ENCODE measurements at places on chromosomes 7 and 10.

DNA sequence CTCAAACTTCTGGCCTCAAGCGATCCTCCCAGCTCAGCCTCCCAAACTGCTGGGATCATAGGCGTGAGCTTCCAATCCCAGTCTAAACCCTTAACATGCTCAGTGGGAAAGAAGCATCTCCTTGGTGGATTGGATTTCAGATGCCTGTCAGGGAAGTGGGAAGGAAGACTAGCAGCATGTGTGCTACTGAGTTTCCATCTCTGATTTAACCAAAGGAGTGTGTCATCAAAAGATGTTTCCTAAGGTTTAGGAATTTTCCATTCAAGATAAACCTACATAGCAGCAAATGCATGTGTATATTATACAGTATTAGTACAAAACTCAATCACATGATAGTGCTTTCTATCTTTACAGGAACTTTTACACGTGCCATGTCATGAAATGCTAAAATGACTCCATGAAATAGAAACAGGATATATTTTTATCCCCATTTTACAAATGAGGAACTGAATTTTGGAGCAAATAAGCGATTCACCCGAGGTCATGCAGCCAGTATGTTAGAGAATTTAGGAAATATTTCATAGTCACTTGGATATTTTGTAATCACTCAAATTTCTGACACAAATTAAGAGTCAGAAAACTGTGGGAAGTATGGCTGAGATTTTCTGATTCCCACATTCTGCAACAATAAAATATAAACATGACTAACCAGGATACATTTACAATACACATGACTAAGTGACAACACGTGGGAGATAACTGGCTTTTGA, 11.4 kb upstream of the TMEM26 start:
- DNase-seq, result no peak

DNA sequence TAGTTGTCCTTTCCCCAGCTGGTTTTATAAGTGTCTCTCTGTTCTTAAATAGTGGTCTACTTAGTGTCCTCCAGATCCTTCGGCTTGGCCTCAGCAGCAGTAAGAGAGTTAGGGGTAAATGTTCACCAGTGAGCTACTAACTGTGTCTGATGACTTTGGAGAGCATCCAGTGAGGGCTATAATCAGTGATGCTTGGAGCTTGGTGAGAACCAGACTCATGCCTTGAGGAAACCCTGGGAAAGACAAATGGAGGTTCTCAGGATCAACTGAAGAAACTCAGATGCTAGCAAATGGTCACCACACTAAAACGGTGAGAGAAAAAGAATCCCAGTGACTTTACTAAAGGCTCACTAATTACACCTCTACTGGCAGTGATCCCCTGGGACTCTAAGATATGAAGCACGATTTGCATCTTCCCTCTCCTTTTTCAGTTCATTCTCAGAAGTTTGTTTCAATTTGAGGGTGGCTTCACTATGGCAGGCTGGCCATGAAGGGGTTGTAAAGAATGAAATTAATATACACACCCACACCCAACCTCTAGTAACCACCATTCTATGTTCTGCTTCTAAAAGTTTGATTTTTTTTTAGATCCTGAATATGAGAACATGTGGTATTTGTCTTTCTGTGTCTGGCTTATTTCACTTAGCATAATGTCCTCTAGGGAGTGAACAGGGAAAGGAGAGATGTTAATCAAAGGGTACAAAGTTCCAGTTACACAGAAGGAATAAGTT, 177.9 kb downstream of the PDE1C start:
- peak; percentile 35 for DNase-seq

GRCh38 chr10:110836706-110837105, 35.0 kb upstream of the PDCD4 start:
- DNase-seq, result no peak

GRCh38 chr10:128943111-128943510, 523.9 kb upstream of the MGMT start:
- DNase-seq, result no peak

- no peak for DNase-seq
These were observed 591.6 kb downstream of the REEP3 start for GRCh38 chr10:64112701-64113355.

DNA sequence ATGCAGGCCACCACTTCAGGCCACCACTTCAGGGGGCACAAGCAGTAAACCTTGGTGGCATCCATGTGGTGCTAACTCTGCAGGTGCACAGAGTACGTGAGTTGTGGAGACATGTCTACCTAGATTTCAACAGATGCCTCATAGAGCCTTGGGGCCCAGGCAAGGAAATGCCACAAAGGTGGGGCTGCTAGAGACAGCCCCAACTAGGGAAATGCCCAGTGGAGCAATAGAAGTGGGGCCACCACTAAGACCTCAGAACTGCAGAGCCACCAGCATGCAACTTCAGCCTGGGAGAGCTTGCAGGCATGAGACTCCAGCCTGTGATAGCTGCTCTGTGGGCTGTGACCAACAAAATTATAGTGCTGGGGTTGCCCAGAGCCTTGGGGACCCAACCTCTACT, 107.6 kb downstream of the DNAJC1 start:
- DNase-seq, result no peak

DNA sequence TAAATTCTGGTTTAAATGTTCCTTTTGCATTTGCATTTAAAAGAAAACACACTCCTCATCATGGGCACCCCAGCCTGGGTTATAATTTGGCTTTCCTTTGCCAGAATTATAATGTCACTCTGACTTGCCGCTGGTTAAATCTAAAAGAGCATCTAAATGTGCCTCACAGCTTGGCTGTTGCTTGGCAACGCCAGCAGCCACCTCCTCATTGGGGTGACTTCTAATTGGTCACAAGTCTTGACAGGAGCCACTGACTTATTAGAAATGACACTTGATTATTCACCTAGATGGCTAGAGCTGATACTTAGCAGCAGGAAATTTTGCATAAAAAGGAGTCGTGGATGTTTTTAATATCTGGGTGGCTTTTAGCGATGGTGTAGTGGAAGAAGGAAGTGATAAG, 114.3 kb downstream of the TBXAS1 start:
- DNase-seq, result peak; percentile 32

GRCh38 chr10:14502431-14502830, 171.7 kb upstream of the FRMD4A start:
- DNase-seq, result no peak

GRCh38 chr7:3657206-3657605, 356.2 kb downstream of the SDK1 start:
- DNase-seq, result no peak

DNA sequence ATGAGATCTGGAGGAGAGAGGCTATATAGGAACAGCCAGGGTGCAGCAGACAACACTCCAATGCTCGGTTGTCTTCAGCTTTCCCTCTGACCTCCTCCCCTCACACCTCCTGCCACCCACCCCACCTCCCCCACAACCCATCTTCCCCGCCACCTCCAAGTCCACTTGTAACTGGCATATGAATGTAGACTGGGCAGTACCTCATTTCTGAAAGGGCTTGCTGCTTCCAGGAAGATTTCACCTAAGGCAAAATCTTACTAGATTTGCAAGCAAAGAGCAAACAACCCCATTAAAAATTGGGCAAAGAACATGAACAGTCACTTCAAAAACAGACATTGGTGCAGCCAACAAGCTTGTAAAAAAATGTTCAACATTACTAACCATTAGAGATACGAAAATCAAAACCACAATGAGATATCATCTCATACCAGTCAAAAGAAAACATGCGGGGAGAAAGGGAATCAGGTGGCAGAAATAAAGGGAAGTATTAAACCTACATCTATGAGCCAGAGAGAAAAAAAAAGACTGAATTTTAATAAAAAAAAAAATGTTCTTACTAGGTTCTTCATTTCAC, 164.6 kb upstream of the C1GALT1 start:
- no peak for DNase-seq

GRCh38 chr7:134480730-134481129, 21.8 kb upstream of the AKR1B1 start:
- peak; percentile 47 for DNase-seq

DNA sequence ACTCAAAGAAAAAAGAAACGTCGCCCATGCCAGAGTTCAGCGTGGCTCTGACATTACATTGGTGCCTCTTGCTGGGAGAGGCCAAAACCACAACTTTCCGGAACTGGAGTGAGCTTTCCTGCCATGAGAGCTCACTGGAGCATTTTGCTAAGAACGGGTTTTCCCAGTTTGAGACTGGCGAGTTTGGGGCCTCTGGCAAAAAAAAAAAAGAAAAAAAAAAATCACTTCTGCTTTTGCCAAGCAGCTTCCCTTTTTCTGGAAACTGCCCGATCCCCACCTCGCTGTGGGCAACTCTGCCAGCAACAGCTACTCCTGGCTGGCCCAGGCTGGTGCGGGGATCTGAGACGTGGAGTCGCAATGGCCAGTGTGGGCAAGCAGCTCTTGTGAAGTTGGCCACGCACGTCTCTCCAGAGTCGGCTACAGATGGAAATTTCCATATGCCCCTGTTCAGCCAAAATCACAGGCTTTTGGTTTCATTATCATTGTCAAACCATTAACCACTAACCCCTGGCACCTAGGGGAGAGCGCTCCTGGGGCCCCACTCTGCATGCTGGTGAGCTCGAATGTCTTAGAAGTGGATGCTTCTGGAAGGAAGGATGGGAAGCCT, 25.7 kb downstream of the PRKAG2 start:
- no peak for DNase-seq

DNA sequence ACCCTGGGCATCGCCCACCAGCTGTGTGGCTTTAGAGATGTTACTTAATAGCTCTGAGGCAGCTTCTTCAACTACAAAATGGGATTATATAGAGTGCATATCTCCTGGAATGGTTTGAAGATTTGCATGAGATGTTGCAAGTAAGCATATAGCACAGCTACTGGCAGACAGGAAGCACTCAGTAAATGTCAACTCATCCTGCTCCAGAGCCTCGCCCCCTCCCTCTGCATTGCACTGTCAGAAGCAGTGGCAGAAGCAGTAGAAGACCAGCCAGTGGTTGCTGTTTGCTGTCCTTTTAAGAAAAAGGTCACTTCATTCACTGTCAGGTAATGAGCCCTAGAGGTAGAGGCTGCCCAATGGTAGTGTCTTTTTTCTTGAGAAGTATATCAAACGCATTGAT, 180.0 kb upstream of the GHITM start:
- DNase-seq, result no peak

GRCh38 chr7:96246919-96247318, 75.0 kb downstream of the SLC25A13 start:
- peak; percentile 97 for DNase-seq

GRCh38 chr10:61900829-61901792, at the start of gene ARID5B:
Gene ARID5B (plus strand): TSS chr10:61901699. CDS start chr10:61901710, 11 bp downstream.
- peak; percentile 54 for DNase-seq

- no peak for DNase-seq
These were observed 145.1 kb downstream of the PLXNA4 start for GRCh38 chr7:132430861-132431822.

- no peak for DNase-seq
These were observed 51.1 kb upstream of the IL6 start for GRCh38 chr7:22675917-22676343.

- DNase-seq, result peak; percentile 32
These were observed 422.8 kb downstream of the KCNMA1 start for GRCh38 chr10:77214799-77215198.

GRCh38 chr7:155279787-155280445, 17.8 kb upstream of the INSIG1 start:
- no peak for DNase-seq

- DNase-seq, result no peak
These were observed 56.6 kb upstream of the BET1 start for GRCh38 chr7:94060752-94061151.

DNA sequence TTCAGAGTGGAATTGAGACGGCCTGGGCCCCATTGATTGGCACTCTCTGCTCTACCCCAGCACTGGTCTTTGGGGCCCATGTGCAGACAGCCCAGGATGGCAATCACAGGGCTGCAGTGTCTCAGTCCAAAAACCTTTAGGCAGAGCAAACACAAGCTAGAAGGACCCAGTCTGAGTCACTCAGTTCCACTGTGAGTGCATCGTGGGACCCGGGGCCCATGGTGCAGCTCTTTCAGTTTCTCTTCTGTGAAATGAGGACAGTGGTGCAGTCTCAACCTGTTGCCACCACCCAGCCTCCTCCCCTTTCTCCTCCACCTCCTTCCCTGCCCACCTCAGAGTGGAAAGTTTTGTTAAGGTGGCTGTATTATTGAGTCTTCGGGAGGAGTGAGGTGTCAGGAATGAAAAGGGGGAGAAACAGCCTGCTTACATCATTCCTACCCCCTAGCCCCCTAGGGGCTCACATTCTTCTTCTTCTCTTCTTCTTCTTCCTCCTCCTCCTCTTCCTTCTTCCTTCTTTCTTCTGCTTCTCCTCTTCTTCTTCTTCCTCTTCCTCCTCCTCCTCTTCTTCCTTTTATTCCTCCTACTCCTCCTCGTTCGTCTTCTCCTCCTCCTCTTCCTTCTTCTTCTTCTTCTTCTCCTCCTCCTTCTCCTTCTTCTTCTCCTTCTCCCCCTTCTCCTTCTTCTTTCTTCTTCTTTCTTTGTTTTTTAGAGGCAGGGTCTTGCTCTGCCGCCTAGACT, 19.5 kb upstream of the CARD11 start:
- no peak for DNase-seq

DNA sequence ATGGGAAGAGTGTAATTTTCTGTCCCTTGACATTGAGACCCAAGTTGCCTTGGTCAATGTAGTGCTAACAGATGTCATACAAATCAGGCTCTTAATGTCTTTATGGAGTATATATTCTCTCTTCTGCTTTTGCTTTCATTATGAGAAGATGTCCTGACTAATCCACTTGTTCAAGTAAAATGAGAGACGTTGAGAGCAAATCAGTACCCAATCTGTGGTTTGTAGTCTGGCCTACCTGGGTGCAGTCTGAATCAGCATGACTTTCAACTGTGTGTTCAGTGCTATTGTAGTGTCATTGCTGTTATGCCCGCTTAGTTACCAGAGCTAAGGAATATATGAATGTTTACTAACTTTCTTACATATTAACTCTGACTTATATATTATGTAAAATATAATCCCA, 612.4 kb downstream of the ANKRD7 start:
- no peak for DNase-seq

GRCh38 chr7:30148951-30149459, 14.2 kb downstream of the MTURN start:
- DNase-seq, result no peak

DNA sequence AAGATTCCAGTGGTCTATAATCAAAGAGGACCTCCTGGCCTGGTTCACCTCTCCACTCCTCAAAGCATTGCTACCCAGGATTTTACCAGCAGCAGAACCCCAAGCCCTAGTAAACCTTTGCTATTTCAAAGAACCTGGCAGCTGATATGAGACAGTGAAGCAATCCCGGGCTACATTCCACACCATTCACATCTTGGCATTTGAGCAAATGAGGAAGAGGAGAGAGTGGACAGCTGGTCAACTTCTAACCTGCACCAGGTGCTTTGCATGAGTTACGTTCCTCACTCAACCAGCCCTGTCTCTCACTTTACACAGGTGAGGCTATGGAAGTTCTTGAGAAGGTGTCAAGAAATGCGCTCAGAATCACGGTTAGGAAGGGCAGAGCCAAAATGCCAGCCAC, 1.1 kb downstream of the CCDC3 start:
- DNase-seq, result no peak

DNA sequence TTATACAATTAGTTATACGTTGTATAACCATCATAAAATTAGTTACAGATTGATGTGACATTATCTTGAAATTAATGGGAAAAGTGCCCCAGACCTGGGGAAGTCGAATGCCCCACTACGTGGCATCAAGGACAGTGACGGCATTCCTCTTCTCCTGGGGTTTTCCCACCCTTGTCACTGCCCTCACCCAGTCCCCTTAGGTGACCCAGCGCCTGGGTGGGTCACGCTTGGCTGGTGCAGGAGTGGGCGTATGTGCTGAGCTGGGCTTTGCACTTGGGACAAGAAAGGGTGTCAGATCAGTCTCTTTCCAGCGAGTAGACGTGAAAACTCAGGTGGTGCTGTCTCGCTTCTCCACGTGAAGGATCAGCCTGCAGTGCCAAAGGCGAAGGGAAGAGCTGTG, 7.6 kb downstream of the FOXK1 start:
- no peak for DNase-seq

GRCh38 chr10:92038949-92039348, 115.4 kb downstream of the BTAF1 start:
- DNase-seq, result no peak
